Effector memory CD8-positive, alpha-beta T cell (primary cell): ENCODE measurements at places on chromosomes 1 and 21.

- DNase-seq = no peak
Measured at GRCh38 chr1:236495467-236496112, 28.2 kb upstream of the LGALS8 start.

- DNase-seq = no peak
Measured at GRCh38 chr1:225152061-225152460, 222.6 kb downstream of the DNAH14 start.

- no peak for DNase-seq
Measured at GRCh38 chr1:151584278-151584677, 27.6 kb upstream of the SNX27 start.

DNA sequence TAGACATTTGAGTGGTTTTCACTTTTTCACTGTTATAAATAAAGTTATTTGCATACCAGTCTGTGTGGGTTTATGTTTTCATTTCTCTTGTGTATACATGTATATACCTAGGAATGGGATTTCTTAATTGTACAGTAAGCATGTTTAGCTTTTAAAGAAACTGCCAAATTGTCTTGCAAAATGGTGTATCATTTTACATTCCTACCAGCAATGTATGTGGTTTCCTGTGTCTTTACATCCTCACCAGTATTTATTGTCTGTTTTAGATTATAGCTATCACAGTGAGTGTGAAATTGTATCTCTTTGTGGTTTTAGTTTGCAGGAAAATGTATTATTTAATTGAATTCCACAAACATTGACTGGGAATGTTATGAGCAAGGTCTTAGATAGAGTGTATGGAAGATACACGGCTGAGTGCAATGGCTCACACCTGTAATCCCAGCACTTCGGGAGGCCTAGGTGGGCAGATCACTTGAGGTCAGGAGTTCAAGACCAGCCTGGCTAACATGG is 57.3 kb downstream of the MACF1 start:
- no peak for DNase-seq

GRCh38 chr21:17059936-17060335 is 452.9 kb upstream of the CXADR start:
- no peak for DNase-seq

GRCh38 chr1:12615159-12615864 is 2.7 kb downstream of the DHRS3 start:
- DNase-seq = no peak
